DMS53 (cell line): ENCODE measurements at places on chromosomes 13 and 19.
A peak's percentile ranks its signal among the peaks of the same experiment; 100 is the strongest.

DNA sequence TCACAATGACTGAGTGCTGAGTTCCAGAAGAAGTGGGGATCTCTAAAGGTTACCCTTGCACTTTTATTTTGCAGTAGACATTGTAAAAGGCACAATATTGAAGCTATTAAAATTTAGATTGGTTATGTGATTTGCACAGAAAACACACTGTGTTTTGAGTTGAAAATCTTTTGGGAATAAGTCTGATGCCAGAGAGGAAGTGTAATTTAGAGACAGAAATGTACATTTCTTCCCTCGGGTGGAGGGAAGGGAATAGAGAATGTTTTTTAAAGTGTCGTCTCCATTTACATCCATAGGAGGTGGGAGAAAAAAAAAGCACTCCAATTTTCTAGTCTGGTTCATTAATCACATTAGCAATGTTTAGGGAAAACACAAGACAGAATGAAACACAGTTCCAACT is 465.8 kb downstream of the OLFM4 start:
- DNase-seq, result no peak

GRCh38 chr19:31314156-31314555 is 35.1 kb downstream of the TSHZ3 start:
- DNase-seq, result no peak

DNA sequence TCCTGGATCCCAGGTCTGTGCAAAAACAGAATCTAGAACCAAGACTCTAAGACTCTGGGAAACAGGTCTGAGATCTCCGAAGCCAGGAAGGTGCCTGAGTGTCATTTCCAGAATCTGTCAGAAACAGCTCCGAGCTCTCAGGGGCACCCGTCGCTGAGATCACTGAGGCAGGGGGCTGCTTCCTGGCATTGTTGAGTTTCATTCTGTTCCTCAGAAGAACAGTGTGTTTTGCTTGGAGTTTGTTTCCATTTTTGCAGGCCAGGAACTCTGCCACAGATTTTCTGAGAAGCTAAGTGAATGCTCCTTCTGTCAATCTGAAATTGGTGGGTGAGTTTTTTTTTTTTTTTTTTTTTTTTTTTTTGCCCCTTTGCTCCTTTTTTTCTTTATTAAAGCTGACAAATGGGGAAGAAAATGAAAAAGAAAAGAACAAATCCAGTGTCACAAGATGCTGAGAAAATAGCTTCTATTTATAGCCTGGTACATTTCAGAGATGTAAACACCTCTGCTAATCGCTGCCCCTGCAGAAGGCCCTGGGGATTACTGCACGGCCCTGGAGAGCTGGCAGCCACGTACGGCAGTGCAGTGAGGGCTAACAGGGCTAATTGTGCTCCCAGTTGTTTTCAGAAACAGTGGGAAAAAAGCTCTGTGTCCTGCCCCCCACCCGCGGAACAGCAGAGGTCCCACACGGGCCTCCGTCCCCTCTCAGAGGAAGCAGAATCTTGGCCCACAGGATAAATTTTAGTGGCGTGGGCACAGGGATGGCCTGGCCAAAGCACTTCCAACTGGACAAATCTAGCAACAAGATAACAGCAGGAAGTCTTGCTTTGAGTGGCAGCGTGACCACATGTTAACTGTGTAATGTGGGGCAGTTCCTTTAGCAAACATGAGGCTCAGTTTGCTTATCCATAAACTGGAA is 237.6 kb upstream of the IRS2 start:
- DNase-seq, result peak; percentile 47

DNA sequence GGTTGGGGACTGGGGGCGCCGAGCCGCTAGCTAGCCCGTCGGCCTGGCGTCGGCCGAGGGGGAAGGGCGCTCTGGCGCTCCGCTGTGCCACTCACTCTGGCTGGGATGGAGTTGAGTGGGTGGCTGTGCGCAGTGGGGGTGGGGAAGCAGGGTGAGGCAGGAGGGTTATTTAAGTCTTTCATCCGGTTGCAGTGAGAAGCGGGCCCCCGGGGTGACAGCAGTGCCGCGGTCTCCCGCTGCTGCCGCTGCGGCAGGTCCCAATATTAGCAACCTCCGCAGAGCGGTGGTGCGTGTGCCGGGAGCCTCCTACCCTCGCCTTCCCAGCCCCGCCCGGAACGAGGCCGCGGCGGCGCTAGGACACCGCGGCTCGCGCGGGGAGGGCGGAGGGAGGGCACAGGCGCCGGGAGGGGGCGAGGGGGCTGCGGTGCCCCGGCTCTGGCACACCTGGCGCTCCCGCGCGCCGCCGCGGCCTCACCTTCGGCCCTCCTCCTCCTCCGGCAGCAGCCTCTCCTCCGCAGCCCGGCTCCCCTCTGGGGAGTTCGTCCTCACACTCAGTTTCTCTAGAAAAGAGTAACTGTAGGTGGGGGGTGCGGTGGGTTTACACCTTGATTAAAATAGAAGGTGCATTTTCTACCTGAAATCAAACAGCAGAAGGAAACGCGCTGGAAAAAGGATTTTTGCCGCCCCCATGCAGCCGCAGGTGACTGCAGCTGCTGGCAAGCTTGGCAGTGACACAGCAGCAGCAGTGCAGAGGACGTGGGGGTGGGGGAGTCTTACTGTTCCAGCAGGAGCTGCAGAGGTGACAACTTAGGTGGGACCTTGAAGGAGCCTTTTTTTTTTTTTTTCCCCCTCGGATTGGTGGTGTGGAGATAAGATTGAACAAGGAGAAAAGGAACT is 4.5 kb downstream of the FGF9 start:
- peak; percentile 92 for DNase-seq

DNA sequence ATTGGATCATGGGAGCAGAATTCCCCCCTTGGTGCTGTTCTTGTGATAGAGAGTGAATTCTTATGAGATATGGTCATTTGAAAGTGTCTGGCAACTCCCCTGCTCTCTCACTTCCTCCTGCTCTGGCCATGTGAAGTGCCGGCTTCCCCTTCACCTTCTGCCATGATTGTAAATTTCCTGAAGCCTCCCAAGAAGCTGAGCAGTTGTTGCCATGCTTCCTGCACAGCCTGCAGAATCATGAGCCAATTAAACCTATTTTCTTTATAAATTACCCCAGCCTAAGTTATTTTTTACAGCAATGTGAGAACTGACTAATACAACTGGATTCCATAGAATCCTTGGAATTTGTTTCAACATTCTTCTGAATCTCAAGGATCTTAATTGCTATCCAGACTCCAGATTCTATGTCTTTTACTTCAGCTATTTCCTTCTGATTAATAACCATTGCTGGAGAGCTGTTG is 328.1 kb downstream of the SLITRK5 start:
- no peak for DNase-seq

- no peak for DNase-seq
These were observed 35.1 kb downstream of the ZNF433 start for GRCh38 chr19:12000152-12000981.

GRCh38 chr13:36783890-36784289 is 35.1 kb upstream of the RFXAP start:
- DNase-seq, result no peak

DNA sequence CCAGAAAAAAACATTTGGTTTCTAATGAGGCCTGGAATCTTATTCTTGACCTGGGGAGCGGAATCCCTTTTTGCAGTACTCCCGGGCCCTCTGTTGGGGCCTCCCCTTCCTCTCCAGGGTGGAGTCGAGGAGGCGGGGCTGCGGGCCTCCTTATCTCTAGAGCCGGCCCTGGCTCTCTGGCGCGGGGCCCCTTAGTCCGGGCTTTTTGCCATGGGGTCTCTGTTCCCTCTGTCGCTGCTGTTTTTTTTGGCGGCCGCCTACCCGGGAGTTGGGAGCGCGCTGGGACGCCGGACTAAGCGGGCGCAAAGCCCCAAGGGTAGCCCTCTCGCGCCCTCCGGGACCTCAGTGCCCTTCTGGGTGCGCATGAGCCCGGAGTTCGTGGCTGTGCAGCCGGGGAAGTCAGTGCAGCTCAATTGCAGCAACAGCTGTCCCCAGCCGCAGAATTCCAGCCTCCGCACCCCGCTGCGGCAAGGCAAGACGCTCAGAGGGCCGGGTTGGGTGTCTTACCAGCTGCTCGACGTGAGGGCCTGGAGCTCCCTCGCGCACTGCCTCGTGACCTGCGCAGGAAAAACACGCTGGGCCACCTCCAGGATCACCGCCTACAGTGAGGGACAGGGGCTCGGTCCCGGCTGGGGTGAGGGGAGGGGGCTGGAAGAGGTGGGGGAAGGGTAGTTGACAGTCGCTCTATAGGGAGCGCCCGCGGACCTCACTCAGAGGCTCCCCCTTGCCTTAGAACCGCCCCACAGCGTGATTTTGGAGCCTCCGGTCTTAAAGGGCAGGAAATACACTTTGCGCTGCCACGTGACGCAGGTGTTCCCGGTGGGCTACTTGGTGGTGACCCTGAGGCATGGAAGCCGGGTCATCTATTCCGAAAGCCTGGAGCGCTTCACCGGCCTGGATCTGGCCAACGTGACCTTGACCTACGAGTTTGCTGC is at the start of gene ICAM4:
Gene ICAM4, plus strand, starts transcription at position 153 of the 935 bp plus-strand sequence. Its CDS starts 58 bp downstream, at position 211.
- DNase-seq, result no peak

DNA sequence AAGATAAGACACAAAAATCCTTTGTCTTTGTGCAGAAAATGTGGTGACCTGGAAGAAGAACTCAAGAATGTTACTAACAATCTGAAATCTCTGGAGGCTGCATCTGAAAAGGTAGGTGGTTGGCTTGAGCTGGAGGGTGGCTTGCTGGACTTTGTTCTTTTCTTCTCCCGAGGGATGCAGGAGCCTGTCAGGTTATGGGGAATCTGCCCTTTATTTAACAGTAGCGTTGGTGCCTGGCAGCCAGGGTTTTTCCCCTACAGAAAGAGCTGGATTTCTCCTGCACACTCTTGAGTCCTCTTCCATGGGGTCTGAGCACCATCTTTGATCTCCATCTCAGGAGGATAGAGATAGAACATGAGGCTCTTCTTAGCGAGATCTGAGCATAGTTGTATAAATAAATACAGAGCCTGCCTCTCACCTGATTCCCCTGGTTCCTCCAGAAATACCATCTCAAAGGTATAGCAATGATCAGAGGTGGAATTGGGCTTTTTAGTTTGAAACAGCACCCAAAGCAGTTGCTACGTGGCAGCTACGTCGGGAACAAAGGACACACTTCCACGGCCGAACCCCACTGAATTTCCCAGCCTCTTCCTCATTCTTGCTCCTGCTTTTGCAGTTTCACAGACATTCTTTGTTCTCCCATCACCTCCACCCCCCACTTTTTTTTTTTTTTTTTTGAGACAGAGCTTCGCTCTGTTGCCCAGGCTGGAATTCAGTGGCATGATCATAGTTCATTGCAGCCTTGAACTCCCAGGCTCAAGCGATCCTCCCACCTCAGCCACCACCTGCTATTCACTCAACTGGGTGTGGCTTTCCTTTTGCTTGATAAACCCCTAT is 12.9 kb downstream of the TPM4 start:
- DNase-seq, result no peak

- no peak for DNase-seq
These were observed 948.4 kb downstream of the UQCRFS1 start for GRCh38 chr19:28264556-28264955.

DNA sequence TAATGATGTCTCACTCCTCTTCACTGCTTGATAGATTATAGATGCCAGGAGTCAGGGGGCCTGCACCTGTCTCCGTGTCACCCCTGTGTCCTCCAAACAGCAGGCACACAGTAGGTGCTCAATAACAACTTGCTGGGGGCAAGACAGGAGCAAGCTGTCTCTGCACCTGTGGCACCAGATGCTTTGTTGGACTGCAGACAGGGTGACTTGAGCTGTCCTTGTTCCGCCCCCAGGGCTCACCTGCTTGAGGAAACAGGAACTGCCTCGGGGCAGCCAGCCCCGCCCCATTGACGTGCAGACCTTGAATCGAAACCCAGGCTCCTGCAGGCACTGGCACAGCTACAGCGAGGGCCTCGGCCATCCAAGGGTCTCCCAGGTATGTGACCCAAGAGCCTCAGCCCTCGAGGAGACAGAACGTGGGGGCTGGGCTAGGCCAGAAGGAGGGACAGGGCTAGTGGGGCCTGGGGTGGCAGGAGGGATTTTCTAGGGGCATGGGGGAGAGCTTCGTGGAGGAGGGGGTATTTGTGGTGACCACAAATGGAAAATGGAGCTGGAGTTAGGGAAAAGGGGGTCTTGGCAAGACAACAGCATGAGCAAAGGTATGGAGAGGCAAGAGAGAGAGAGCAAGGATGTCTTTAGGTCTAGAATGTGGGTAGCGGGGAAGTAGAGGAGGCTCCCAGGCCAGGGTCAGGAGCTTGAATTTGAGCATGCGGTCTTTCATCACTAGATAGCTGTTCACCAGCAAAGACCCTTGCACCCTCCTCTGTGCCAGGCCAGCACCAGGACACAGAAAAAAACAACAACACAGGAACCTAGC is at the start of gene HSH2D:
Gene HSH2D, plus strand, starts transcription at position 287 of the 817 bp plus-strand sequence. CDS start 5,066 bp downstream, outside the sequence.
- peak; percentile 91 for DNase-seq

GRCh38 chr13:107881362-107881761 is 334.0 kb downstream of the LIG4 start:
- no peak for DNase-seq

- no peak for DNase-seq
These were observed 39.6 kb downstream of the CYP2B6 start for GRCh38 chr19:41030651-41031050.

- DNase-seq, result no peak
These were observed 177.2 kb downstream of the STK24 start for GRCh38 chr13:98399756-98400155.

- DNase-seq, result no peak
These were observed 29.1 kb upstream of the POP4 start for GRCh38 chr19:29576761-29577648.

DNA sequence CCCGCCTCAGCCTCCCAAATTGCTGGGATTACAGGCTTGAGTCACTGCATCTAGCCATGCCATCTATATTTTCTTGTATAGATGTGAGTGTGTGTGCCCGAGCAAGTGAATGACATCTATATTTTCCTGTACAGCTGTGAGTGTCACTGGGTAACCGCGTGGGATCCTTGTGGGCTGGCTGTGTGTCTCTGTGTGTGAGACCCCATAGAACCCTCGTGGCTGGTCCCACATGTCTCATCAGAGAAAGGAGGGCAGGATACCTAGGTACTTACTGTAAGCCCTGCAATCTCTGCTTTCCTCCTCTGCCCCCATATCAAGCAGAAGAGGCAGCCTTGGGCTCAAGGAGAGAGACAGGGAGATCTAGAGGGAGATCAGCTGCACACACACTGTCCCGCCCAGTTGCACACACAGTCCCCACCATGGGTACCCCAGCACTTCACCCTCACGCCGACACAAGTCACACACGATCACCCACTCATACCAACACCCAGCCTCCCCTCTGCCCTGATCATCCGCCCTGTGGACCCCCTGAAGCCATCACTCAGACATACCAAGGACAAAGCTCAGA is 655 bp downstream of the DENND1C start:
- no peak for DNase-seq

GRCh38 chr19:6250909-6251308 is 28.9 kb downstream of the MLLT1 start:
- DNase-seq, result no peak

DNA sequence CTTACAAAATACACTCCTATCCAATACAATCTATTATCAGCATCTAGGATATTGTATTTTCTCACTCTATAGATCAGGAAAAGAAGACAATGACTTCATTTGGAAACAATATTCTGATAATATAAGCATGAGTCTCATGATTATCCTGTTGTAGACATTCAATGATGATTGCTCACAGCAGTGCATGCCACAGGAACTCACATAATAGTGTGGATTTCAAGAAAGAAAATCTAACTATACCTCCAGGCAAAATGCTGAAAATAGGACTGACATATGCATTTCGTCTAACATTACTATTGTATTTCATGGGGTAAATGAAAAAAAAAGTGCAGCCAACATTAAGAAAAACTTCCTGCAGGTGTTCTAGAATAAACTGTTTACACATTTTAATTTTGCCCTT is 122.6 kb downstream of the POSTN start:
- DNase-seq, result no peak
